ENCODE measurements at places on chromosomes 6 and 20. TPM values are rescaled to one million over a fixed set of nuclear protein-coding genes. Genes with fewer than 3 reads are reported as not detected.

ARG1 gene
- total RNA-seq: not detected

SIM1 gene
- not detected for total RNA-seq

DNA sequence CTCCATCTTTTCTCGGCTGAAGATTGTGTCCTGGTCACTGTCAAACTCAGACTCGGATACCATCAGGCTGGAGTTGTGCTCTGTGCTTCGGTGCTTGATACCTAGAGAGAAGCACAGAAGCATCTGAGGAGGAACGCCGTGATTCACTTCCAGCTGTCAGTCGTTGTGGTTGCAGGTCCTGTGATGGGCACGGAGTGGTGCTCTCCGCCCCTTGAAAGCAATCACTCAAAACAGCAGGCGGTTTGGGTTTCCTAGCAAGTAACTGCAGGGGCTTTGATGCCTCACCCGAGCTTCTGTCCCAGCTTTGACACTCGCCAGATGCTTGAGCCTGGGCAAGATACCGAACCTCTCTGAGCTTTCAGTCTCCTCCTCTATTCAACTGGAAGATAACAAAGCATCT, 52.5 kb downstream of the ALDH5A1 start:
- peak; percentile 75 for DNase-seq

DNA sequence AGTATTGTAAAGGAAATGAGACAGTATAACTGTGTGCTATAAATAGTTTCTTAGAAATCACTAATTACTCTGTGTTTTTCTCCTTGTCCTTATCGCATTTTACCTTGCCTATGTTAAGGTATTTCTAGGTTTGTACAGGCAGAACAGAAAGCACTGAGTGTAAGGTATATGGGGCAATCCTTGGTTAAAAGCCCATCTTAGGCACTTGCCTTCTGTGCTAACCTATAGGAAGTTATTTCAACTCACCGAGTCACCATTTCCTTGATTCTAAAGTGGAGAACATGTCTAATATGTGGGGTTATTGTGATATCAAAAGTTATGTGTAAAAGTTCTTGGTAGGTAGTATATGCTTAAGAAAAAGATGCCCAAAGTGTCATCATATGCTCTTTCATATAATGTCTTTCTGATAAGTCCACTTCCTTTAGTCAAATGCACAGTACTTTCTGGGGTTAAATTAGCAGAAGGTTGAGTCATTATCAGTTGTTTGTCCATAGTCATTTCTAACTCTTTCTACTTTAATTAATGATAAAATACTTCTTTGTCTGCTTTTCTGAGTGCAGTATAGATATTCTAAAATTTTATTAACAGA, 276.4 kb downstream of the UTRN start:
- no peak for DNase-seq

DNA sequence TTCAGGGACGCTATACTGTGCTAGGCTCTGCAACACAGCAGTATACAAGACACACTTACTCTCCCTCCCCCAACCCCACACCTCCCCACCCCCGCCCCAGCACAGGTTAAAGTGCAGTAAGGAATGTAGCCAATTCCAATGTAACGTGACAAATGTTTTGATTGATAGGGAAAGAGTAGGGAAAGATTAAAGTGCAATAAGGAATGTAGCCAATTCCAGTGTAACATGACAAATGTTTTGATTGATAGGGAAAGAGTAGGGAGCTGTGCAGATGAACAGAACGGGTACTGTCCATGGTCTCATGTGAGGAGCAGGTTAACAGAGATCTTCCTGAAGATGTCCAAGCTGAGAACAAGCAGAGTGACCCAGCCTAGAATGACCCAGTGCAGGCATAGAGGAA, 69.1 kb downstream of the TMEM244 start:
- no peak for DNase-seq
